Suprapubic skin (tissue), 4 donors: ENCODE measurements at places on chromosomes 13 and 19.

DNA sequence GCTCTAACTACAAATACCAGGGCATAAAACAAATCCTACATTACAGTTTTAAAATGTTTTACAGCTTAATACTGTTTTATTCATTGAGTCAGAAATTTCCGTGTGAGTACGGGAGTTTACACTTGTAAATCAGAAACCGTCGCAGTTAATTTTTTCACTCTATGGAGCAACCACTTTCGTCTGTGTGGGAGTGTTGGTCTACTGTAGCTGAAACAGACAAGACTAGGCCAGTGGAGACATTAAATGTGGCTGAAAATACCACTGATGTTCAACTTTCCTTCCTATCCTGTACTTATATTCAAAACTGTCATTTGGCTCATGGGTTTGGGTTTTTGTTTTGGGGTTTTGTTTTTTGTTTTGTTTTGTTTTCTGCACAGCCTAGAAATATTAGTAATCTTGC is 268.7 kb downstream of the DCT start:
- DNase-seq, result no peak

DNA sequence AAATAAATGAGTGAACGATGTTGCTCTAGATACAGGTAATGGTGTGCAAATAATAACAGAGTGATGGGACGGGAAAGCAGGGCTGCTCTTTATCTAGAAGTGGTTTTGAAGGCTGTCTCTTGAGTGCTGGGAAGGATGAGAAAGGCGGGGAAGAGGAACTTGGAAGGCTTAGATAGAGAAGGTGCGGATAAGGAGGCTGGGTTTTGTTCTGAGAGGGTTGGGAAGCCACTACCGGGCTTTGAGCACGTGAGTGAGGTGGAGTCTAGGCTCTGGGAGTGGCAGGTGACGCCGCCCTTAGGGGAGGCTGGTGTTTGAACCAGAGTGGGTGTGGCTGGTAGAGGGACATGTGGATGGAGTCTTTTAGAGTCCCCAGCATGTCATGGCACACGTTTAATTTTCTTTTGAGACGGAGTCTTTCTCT is 811 bp downstream of the ARMC6 start:
- DNase-seq, result no peak

DNA sequence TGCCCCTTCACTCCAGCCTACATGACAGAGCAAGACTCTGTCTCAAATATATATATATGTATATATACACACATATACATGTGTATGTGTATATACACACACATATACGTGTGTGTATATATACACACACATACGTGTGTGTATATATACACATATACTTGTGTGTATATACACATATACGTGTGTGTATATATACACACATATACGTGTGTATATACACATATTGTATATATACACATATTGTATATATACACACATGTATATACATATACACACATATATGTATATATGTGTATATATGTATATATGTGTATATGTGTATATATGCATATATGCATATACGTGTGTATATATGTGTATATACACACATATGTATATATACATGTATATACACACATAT is 173.3 kb downstream of the GPC5 start:
- no peak for DNase-seq

DNA sequence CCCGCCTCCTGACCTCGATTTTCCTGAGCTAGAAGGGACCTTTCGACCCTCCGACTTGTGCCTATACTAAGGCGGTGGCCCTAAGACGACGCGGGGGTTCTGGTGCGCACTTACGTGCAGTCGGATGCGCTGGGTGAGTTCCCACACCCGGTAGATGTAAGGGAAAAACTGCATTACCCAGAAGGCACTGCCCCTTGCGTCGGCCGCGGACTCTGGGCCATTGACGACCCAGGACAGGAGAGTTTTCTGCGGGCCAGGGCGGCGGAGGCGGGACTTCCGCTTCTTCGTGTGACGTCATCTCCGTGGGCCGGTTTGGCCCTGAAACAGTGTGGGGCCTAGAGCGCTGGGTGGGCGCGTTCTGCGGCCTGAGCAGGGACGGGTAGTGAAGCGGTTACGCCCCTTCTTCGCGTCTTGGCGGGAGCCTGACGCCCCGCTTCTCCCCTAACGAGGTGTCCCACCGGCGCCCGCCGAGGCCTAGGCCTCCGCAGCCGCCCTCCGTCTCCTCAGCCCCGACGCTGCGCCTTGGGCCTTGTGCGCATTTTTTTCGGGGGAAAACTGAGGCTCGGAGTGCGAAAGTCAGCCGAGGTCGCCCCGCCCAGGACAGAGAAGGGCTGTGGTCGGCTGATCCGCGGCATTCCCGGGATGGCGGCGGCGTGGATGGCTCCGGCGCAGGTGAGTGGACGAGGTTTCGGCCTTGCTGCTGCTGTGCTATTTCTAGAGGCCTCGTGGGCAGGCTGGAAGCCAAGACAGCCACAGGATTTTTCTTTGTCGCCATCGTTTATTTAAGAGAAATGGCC is at the start of gene ZNF460:
Gene ZNF460, plus strand, starts transcription at position 321 of the 797 bp plus-strand sequence. Its CDS starts 322 bp downstream, at position 643.
- DNase-seq, result peak; percentile 98

DNA sequence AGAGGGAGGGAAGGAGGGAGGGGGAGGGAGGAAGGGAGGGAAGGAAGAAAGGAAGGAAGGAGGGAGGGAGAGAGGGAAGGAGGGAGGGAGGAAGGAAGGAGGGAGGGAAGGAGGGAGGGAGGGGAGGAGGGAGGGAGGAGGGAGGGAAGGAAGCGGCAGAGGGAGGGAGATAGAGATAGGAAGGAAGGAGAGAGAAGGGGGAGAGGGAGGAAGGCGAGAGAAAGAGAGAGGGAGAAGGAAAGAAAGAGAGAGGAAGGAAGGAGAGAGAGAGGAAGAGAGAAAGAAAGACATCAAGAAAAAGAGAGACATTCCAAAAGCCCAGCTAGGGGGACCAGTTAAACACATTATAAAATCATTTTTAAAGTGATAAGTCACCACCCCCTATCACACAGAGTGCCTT is 62.5 kb downstream of the GNG7 start:
- DNase-seq, result no peak

DNA sequence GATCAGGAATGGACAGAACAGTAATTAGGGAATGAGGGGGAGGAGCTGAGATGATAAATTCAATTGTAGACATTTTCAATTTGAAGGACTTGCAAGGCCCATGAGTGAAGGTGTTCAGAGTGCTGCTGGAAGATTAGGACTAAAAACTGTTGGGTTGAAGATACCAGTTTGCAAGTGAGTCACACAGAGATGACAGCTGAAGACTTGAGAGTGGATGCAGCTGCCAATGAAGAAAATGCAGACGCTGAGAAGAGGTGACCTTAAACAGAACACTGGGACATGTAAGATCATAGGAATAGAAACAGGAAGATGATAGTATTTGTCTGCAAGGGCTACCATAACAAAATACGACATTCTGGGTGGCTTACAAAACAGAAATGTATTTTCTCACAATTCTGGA is 1716.5 kb upstream of the SLC10A2 start:
- no peak for DNase-seq

GRCh38 chr19:42563352-42564210 is 31.1 kb downstream of the CEACAM8 start:
- no peak for DNase-seq

- no peak for DNase-seq
Observed at GRCh38 chr13:57627663-57628062, 3.9 kb upstream of the PCDH17 start.

DNA sequence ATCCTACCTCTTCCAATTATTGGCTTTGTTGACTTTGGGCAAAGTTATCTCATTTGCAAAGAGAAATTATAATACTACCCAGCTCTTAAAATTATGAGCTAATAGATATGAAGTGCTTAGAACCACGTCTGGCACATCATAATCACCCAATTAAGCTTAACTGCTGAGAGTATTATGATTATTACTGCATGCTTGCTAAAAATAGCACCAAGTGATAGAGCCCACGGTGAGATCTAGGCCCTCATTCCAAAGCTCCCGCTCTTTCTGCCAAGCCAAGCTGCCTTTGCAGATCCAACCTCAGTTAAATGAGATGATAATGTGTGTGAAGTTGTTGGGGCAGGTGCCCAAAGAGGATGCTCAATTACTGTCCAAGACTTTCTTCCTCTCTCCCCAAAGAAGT is 6.5 kb upstream of the EDDM13 start:
- no peak for DNase-seq

GRCh38 chr13:110327051-110327721 is 20.1 kb downstream of the COL4A2 start:
- DNase-seq, result no peak
